ENCODE measurements at places on chromosomes 6 and 20.

- peak; percentile 26 for DNase-seq
These were observed 697 bp upstream of the CEP43 start for GRCh38 chr6:166998256-166999144.

GRCh38 chr6:31126396-31127175, 6.3 kb upstream of the CDSN start:
- no peak for DNase-seq

DNA sequence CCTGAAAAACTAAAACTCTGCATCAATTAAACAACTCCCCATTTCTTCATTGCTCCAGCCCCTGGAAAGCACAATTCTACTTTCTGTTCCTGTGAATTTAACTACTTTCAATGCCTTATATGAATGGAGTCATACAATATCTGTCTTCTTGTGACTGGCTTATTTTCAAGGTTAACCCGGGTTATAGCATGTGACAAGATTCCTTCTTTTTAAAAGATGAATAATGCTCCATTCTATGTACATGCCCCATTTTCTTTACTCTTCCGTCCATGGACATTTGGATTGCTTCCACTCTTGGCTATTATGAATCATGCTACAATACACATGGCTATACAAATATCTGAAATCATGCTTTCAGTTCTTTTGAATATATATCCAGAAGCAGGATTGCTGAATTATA, 334.9 kb upstream of the ID4 start:
- no peak for DNase-seq

- no peak for DNase-seq
These were observed 35.6 kb upstream of the NKX2-4 start for GRCh38 chr20:21432911-21433310.

GRCh38 chr6:43734294-43734665, 35.7 kb upstream of the VEGFA start:
- DNase-seq: no peak

GRCh38 chr6:123803504-123804013, at the start of gene NKAIN2:
NKAIN2 (plus strand) TSS chr6:123803865.
- no peak for DNase-seq

GRCh38 chr6:65760285-65760684, 53.3 kb upstream of the EYS start:
- DNase-seq: no peak

GRCh38 chr6:17972074-17972952, 15.1 kb downstream of the KIF13A start:
- no peak for DNase-seq

DNA sequence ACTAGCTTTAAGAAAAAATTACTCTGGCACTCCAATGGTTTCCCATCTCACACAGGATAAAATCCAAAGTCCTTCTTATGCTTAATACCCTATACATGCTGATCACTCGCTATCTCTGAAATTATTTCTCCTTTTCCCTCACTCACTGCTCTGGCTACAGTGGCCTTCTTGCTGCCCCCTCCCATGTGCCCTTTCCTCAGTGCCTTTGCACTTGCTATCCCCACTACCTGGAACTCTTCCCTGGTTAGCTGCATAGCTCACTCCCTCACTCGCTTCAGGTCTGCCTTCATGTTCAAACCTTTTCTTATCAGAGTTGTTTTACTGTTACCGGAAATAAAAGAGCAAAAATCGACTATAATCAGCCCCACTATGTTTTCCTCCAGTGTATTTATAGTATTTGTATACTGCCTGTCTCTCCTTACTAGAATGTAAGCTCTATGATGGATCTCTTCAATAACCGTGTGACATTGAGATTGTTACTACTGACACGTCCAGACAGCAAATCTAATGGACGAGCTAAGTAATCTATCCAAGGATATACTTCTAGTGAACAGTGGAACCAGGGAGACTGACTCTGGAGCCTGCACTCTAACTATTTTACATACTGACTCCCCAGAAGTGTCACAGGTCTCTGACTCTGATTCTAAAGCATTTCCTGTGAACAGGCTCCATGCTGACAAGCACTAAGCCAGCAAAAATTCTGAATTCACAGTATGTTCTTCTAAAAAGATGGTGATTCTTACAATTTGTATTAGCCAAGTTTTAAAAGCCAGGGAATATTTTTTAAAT, 25.1 kb downstream of the FKBP5 start:
- DNase-seq: no peak

DNA sequence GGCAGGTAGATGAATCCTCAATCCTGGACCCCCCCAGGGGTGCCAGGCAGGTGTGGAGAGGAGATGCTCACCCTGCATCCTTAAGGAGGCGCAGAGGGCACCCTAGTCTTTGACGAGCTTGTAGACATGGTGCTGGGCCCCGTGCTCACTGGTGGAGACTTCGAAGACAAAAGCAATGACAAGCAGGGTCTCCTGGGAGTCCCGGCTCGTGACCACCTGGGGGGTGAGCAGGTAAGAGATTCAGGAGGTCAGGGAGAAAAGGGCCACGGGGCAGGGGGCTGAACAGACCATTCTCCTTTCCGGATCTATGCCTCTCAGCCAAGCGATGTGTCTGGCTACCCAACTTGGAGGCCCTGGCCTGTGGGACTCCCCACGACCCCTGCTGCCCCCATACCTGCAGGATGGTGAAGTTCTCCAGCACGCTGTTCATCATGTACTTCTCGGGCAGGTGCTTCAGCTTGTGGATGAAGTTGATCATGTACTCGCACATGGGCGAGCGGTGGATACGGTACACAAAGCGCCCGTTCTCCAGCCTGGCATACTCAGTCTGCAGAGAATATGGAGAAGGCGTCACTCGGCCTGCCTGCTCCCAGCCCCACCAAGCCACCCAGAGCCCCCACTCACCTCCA, 6.9 kb downstream of the RPL10A start:
- DNase-seq: no peak

DNA sequence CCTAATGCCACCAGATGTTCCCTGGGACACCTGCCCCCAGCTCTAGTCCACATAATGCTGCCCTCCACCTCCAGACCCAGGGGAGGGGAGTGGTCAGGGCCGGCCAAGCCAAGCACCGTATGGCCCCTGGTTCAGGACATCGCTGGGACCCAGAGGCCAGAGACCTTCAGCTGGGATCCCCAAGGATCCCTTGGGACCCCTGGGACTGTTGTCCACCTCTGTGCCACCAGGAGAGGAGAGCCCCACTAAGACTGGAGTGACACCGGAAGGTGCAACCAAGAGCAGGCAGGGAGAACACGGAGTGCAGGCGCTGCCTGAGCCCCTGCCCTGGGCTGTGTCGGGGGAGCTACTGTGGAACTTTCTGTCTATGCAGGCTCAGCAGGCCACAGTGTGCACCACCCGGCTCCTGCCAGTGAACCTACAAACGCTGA, 43.6 kb downstream of the CTCFL start:
- no peak for DNase-seq

DNA sequence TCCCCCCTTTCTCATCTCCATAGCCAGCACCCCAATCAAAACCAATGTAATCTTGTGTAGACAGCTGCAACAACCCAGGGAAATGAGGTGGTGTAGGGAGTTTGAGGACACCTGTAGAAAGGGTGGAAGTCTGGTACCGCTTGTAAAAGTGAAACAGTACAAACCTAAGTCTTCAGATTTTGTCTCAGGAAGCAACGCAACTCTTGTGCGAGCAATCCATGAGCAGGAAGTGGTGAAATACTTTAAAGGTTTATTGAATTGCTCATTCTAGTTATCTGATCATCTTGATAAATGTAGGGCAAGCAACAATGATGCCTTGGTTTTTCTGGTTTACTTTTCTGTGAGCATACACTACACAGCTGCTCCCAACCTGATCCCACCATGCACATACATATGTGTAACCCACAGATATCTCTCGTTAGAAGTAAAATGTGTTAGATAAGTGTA, 71.1 kb upstream of the THEMIS start:
- DNase-seq: no peak

GRCh38 chr6:21947731-21948386, 349.0 kb downstream of the PRL start:
- no peak for DNase-seq

- no peak for DNase-seq
These were observed 27.0 kb downstream of the TREML4 start for GRCh38 chr6:41255110-41255509.

GRCh38 chr6:93468291-93468690, 48.9 kb upstream of the EPHA7 start:
- no peak for DNase-seq

- no peak for DNase-seq
These were observed 254.9 kb downstream of the ERMARD start for GRCh38 chr6:170006071-170006899.

GRCh38 chr6:110528101-110528929, 51.9 kb upstream of the SLC22A16 start:
- no peak for DNase-seq

DNA sequence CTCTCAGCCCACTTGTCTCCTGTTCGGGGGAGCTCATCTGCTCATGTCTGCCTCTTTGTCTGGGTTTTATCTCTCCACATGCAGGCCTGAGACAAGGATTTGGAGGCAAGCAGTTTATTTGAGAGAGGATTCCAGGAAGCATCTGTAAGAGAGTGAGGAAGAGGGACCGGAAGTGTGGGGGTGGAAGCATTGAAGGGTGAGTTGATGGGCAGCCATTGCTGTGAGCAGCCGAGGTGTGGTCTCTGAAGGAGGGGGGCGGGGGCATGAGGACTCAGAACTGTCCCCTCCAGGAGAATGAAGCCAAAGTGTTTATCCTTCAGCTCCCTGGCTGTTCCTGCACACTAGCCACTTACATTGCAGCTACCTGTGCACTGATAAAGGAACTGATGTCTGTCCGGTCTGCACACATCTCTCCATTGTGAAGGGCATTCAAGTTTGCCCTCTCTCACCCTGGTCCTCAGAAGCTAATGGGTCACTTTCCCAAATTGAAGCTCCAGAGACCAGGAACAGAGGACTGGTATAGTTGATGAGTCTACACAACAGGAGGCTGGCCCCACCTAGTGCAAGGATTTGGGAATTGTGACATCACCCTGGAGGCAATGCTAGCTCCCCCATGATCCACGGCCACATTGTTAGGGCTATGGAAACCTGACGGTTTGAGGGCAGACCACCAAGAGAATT, 100.5 kb upstream of the FOXA2 start:
- no peak for DNase-seq

DNA sequence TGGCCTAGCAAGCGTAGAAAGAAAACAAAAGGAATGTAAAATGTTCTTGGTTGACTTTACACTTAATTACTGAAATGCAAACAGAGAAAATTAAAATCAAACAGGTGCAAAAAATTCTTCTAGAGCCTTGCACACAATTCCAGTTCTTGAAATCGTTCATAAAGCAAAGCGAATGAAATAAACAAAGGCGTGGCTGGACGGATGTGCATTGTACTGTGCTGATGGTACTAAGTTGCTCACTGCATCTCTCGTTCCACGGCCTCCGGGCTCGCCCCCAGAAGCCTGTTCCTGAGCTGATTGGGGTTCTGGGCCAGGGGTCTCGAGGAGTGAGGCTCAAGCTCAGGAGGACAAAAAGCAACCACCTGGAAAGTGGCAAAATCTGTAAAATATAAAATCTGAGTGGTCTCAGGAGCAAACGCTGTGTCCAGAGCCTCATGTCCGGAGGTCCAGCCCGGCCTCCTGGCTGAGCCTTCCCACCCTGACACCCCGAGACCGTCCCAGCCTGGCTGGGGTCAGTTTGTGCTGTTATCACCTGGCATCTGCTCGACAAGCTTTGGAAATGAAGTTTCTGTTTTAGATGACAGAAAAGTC, 71.3 kb downstream of the TTLL2 start:
- DNase-seq: no peak

DNA sequence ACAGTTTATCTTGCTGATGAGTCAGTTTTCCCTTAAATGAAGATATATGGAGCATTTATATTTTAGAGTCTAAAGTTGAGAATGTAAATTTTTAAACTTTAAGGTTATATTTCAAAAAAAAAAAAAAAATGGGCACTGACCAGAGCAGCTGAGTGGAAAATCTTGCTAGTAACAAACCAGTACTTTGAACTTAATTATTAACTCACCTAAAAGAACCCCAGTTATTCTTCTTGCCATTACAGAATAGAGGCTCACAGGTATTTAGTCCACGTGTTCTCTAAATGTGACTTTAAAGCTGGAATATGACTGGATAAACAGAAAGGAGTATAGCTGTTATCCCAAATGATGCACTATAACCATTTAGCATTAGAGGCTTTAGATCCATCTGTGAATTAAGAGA, 178.4 kb downstream of the COL9A1 start:
- no peak for DNase-seq

DNA sequence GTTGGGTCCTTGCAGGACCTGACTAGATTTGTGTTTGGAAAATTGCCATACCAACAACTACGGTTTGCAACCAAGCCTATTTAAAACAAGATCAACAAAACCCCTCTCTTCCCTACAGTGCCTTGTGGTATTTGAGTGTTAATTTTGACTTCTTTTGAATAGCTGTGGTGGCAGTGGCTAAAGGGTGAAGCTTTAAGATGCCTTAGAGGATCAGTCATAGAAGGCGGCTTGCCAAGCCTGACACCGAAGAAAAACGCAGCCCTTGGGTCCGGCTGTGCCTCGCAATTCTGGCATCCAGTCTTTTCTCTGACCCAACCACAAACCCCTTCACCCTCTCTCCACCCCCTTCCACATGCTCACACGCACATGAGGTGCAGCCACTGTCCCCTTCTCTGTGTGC, 32.6 kb downstream of the BMP6 start:
- DNase-seq: no peak
